ENCODE measurements at places on chromosomes 3 and 15.

DNA sequence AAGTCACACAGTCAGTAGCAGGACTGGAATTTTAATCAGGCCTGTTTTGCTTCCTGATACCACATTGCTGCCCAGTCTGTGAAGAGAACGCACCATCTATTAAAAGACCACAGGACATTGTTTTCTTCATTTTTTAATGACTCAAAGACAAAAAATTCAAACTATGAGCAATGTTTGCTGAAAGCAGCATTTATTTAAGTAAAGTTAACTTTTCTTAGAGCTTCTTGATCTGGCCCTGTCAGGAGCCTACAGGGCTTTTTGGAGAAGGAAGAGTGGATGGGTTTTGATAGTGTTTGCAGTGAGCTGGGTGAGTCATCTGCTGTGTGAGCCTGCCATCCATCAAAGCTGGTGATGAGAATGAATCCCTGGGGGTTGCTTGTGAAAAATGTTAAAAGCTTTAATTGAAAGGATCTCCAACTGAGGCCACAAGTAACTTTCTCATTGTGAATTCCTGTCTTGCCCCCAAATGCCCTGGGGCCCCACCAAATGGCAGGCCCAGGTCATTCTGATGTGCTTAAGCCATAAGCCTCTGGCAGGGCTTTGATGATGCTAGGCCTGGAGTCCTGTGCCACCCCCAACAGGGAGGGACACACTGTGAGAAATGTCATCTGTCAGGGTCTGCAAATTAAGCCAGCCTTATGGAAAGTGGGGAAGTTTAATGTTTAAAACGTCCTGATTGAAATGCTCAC lies 136.2 kb upstream of the PFN2 start:
- DNase-seq = no peak

DNA sequence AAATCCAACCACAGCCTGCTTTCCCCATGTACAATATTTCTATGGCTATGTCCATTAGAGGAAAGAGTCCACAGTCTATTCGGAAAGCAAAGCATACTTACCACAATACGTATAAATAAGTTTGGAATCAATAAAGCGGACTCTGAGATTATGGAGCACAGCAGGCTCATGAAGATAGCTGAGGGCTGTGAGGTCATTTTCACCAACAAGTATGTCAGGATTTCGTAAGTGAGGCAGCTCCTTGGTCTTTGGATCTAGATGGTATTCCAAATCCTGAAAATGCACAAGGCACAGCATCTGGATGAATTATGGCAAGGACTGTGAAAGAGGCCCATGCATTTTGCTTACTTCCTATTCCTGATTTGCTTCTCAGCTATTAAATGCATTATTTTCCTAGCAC lies 100.4 kb downstream of the MYO5A start:
- no peak for DNase-seq

DNA sequence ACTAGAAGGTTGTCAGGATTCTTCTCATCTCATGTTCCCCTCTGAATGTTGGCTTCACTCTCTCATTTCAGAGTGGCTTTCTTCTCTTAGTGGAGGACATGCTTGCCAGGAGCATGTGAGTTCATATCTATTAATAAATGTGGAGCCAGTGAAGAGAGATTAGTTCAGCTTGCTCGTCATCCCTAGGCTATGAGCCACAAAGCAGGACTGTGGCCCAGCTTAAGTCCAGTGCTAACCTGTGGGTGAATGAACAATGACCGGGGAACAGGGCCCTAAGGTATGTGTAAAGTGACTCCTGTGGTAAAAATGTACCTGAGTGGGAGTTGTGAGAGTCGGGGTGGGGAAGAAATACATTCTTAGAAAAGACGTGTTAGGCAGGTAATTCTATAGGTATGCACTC lies 96.9 kb upstream of the TBL1XR1 start:
- no peak for DNase-seq

GRCh38 chr3:16290007-16290826 lies 25.2 kb downstream of the OXNAD1 start:
- no peak for DNase-seq

DNA sequence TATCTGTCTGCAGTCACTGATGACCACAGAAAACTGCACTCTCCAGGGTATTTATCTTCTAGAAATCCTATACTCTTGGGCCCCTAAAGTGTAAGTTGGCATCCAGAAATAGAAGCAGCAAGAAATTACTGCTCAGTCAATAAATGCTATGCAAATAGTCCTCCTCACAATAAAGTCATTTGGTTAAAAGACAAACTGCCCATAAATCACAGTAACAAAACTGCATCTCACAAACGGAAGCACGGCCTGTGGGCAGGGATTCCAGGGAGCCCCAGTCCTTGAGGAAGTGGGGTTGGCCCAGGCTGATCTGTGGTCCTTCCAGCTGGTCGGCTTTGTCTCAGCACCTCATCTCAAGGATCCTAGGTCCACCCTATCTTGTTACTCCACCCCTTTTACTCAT lies 29.7 kb upstream of the SPATA12 start:
- no peak for DNase-seq

DNA sequence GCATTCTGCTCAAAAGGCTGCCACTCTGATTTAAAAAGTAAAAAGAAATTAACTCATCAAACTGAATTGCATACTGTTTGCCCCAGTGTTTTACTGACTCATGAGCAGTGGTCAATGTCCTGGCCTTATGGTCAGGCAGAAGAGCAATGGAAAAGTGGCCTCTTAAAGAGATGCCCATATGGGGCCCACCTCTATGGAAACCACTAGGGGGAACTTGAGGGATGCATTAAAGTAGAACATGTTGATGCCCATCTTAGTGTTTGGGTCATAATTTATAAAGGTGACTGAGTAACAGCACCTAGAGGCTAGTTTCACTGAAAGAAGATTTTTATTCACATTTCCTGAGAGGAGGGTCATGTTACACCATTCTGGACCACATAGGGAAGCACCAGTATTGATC lies 66.5 kb upstream of the RNU6-1 start:
- no peak for DNase-seq

- DNase-seq = no peak
Observed at GRCh38 chr3:194139071-194139813, 3.3 kb downstream of the HES1 start.

- no peak for DNase-seq
Observed at GRCh38 chr3:55069950-55070349, 142.1 kb upstream of the LRTM1 start.

- no peak for DNase-seq
Observed at GRCh38 chr3:75894234-75894633, 108.9 kb upstream of the ZNF717 start.

DNA sequence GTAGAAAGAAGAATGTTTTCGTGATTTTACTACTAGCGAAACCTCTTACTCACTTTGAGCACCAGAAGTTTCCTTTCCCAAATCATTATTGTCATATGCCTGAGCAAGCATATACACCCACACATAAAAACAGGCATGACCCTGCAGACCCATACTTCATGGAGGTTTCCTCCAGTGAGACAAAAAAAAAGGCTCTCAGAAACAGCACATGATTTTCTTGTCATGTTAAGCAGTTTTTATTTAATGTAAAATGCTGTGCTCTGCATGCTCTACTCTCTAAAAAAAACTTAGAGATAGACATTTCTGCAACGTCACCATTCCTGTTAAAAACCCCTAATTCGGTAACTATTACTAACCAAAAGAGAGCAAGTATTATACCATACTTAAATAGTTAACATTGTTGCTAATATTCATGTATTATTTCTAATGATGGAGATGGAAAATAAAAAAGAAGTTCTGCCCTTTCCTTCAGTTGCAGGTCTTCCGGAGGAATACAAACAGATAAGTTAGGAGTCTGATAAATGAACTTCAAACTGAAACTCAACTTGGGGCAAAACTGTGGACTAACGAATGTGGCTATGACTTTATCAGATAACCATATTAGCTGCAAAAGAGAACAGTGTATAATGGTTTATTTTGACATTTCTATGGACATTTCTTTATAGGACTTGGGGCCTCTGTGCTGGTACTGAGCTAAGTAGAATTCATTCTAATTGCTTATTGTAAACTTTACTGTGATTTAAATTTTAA lies 15.9 kb downstream of the CD200R1 start:
- no peak for DNase-seq

DNA sequence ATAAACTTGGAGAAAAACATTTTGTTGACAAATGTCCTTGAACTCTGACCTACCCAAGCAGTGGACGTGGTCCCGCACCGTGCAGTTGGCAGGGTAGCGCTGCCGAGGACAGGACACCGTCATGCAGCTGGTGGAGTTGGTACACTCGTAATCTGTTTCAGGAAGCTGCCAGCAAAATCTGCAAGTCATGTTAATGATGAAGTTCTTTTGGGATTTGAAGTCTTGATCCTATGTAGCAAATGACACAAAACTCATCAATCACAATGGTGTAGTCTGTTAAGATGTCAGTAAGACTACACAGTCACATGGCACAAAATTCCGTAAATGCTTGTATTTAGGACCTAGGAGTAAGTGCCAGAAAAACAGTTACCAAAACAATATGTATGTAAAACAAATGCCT lies 5.5 kb downstream of the TM2D3 start:
- DNase-seq = no peak

GRCh38 chr3:157464321-157464720 lies 27.7 kb downstream of the PTX3 start:
- DNase-seq = no peak

DNA sequence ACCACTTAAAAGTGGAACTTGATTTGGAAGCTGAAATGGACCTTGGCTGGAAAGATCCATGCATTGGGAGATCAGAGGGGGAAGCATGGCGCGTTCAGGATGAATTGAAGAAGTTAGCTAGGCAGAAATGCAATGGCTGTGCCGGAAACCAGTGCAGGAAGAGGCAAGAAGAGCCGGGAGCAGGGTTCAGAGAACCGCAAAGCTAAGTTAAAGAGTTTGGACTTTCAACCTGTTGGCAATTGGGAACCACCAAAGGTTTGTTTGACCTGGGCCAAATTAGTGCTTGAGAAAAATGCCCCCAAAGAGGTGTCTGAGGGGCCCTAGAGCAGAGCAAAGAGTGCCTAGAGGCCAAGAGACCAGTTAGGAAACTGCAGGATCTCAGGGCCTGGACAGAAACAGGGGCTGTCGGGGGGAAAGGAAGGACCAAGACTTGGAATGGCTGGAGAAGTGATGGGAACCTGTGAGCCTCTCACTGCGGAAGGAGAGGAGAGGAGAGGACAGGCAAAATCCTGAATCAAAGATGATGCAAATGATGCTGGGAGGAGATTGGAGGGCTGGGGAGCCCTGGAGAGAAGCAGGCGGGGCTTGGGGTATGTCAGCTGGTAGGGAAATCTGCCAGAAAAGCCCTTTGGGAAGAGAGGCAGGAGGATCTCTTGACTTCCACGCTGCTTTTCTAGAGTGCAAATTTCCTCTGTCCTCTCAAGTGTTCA lies 49.3 kb downstream of the FAM174B start:
- no peak for DNase-seq

DNA sequence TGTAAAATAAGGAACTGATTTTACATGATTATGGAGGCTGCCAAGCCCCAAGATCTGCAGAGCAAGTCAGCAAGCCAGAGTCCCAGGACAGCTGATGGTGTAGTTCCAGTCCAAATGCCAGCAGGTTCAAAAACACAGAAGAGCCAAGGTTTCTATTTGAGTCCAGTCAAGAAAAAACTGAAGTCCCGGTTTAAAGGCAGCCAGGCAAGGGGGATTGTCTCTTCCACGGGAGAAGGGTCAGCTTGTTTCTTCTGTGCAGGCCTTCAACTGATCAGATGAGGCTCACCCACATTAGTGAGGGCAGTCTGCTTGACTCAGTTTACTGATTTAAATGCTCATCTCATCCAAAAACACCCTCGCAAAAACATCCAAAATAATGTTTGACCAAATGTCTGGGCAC lies 246.2 kb downstream of the PLCL2 start:
- no peak for DNase-seq

DNA sequence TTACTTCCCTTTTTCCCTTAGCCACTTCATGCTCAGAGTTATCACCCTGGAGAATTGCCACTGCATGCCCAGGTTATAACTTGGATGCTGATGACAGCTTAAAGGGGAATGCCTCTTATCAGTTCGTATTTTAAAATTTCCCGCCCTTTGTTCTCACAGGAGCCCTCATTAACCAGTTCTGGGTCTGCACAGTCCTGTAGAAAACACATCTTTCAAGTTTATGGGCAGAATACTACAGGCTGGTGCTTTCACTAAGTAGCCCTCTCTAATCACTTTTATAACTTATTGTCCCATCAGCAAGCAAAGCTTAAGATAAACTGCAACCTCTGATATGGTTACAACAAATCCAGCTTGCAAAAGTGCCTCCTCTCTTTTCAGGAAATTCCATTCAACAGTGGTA lies 587.3 kb upstream of the UBE2E2 start:
- DNase-seq = no peak

- no peak for DNase-seq
Observed at GRCh38 chr15:62362608-62363007, 197.5 kb upstream of the C2CD4B start.

GRCh38 chr3:145801696-145802095 lies 359.3 kb downstream of the PLOD2 start:
- no peak for DNase-seq

GRCh38 chr3:194274424-194275085 lies 76.6 kb downstream of the CPN2 start:
- DNase-seq = no peak

Measured in activated naive CD8-positive, alpha-beta T cell treated with anti-CD3 and anti-CD28 coated beads, Interleukin-2, amount 10 ng/mL, durations not matched to agents 7 days and 5 days (primary cell).